ENCODE measurements at places on chromosomes 4 and X. TPM values are rescaled to one million over a fixed set of nuclear protein-coding genes. Genes with fewer than 3 reads are reported as not detected.

Gene UGT2B17
- not detected for total RNA-seq

Gene TDO2
- total RNA-seq, result not detected

Gene S100P
- 37.1 TPM for total RNA-seq

Gene GCNA
- total RNA-seq, result 3.6 TPM

Gene PIR
- 5.8 TPM for total RNA-seq

Gene SLC25A5
- 495 TPM for total RNA-seq

Gene C1GALT1C1
- total RNA-seq, result 26.5 TPM

Gene AKAP14
- total RNA-seq, result not detected

Gene LGI2
- not detected for total RNA-seq

Gene TMEM255A
- total RNA-seq, result not detected

Gene ANKRD37
- total RNA-seq, result 11.2 TPM

Gene BRS3
- total RNA-seq, result not detected

Gene PNMA5
- 0.09 TPM for total RNA-seq

Gene DAPP1
- total RNA-seq, result 30.0 TPM

Gene BCORL1
- total RNA-seq, result 7.4 TPM

Gene POU3F4
- total RNA-seq, result not detected

Gene CSAG1
- not detected for total RNA-seq

Gene DNAAF6
- not detected for total RNA-seq

Gene VCX
- total RNA-seq, result not detected

Gene DRP2
- total RNA-seq, result 0.82 TPM

Gene BDH2
- total RNA-seq, result 15.8 TPM

Gene RHOXF1
- not detected for total RNA-seq

Gene ITGB1BP2
- total RNA-seq, result 5.6 TPM

Gene TSPYL2
- 17.0 TPM for total RNA-seq

Gene PCDH10
- not detected for total RNA-seq

Gene BCLAF3
- total RNA-seq, result 7.7 TPM

Gene TMEM185A
- 16.6 TPM for total RNA-seq

Gene ARSJ
- not detected for total RNA-seq

Gene CITED1
- total RNA-seq, result 1.4 TPM

Gene TMEM31
- not detected for total RNA-seq

Gene PAGE4
- total RNA-seq, result not detected

Gene NMU
- total RNA-seq, result not detected

Gene IL13RA2
- total RNA-seq, result not detected

Gene F8A2
- not detected for total RNA-seq

Gene GLOD5
- total RNA-seq, result not detected

Gene VMA21
- 39.5 TPM for total RNA-seq

Gene SGCB
- 17.7 TPM for total RNA-seq

Gene CLTRN
- 0.16 TPM for total RNA-seq

Gene PPP2R2C
- total RNA-seq, result not detected

Gene PWWP3B
- total RNA-seq, result not detected

Gene F11
- total RNA-seq, result not detected

Gene HSFX3
- not detected for total RNA-seq

Gene IL9R
- 225 TPM for total RNA-seq

Gene DDIT4L
- 0.95 TPM for total RNA-seq

Gene USP26
- total RNA-seq, result not detected

Gene ENPP6
- 1.6 TPM for total RNA-seq

Gene MTMR8
- 4.9 TPM for total RNA-seq

Gene TCP11X2
- not detected for total RNA-seq

Gene VEGFC
- 0.34 TPM for total RNA-seq

Gene TRPC3
- 0.64 TPM for total RNA-seq

Gene CHST7
- total RNA-seq, result 5.5 TPM

Gene XAGE2
- not detected for total RNA-seq

Gene RELL1
- total RNA-seq, result 26.3 TPM

Gene PRAF2
- 15.6 TPM for total RNA-seq

Measured in T-helper 2 cell treated with Interferon-gamma antibody and Interleukin-4, amounts not matched to agents 100 ng/mL and 5 ng/mL, for 36 hours (primary cell).